ENCODE measurements at places on chromosomes 12 and 14. TPM values are rescaled to one million over a fixed set of nuclear protein-coding genes. Genes with fewer than 3 reads are reported as not detected.

Gene SCNN1A
- 93.3 TPM for total RNA-seq

Gene OR4K15
- total RNA-seq: not detected

Gene MIP
- total RNA-seq: not detected

Gene IL22
- total RNA-seq: not detected

Gene HOXC10
- total RNA-seq: not detected

Gene SDS
- total RNA-seq: not detected

Gene IL23A
- 5.8 TPM for total RNA-seq

Gene PLEKHG7
- total RNA-seq: 19.0 TPM

Gene IAPP
- not detected for total RNA-seq

Gene ANO6
- 28.9 TPM for total RNA-seq

Gene METTL1
- 9.2 TPM for total RNA-seq

Gene TAS2R31
- total RNA-seq: 8.1 TPM

Gene FGF23
- not detected for total RNA-seq

Gene ANO2
- total RNA-seq: 0.53 TPM

Gene HEBP1
- 196 TPM for total RNA-seq

Gene BMAL2
- total RNA-seq: 14.0 TPM

Gene FOXG1
- not detected for total RNA-seq

Gene DNAJC22
- 56.7 TPM for total RNA-seq

Gene MEG3
- total RNA-seq: 5.8 TPM

Gene HSPB8
- 3.7 TPM for total RNA-seq

Gene RNASE13
- total RNA-seq: not detected

Gene ALKBH2
- 8.8 TPM for total RNA-seq

Gene EEA1
- 31.6 TPM for total RNA-seq

Gene ACSM4
- total RNA-seq: not detected

Gene NANOG
- total RNA-seq: not detected

Gene CLEC4A
- total RNA-seq: 10.1 TPM

Gene RPGRIP1
- total RNA-seq: not detected

Gene DDN
- not detected for total RNA-seq

Gene CPNE6
- 1.9 TPM for total RNA-seq

Gene TMEM63C
- 43.7 TPM for total RNA-seq

Gene PTPN21
- 20.8 TPM for total RNA-seq

Gene FLRT2
- 4.8 TPM for total RNA-seq

Gene FRS2
- total RNA-seq: 46.6 TPM

Gene SERPINA12
- not detected for total RNA-seq

Gene C14orf93
- total RNA-seq: 11.0 TPM

Gene NKX2-1
- total RNA-seq: not detected

Gene PPP1R13B
- 78.3 TPM for total RNA-seq

Gene DLGAP5
- total RNA-seq: 2.1 TPM

Gene AKAP3
- total RNA-seq: not detected

Gene SLC8A3
- total RNA-seq: 0.54 TPM

Gene LAG3
- total RNA-seq: 3.0 TPM

Gene ZFYVE21
- 40.3 TPM for total RNA-seq

Gene SAMD15
- not detected for total RNA-seq

Gene MYH6
- total RNA-seq: not detected

Gene FGD4
- total RNA-seq: 85.8 TPM

Gene NAA30
- total RNA-seq: 9.1 TPM

Gene ZNF641
- 16.9 TPM for total RNA-seq

Gene OR11H12
- total RNA-seq: not detected

Gene TROAP
- 8.9 TPM for total RNA-seq

Gene CLEC2A
- total RNA-seq: not detected

Gene AEBP2
- 44.6 TPM for total RNA-seq

Gene KCNC2
- not detected for total RNA-seq

Gene TAS2R14
- 4.8 TPM for total RNA-seq

All from Peyer's patch (tissue), 4 donors.